ENCODE measurements at places on chromosomes 6 and 20. TPM values are rescaled to one million over a fixed set of nuclear protein-coding genes. Genes with fewer than 3 reads are reported as not detected.

- DNase-seq: no peak
- H3K27me3 ChIP-seq: peaks cover 1% of the 10 kb centered on the region
- no peak overlapping the region for H3K4me3 ChIP-seq
- no peaks in the 10 kb centered on the region for H3K4me1 ChIP-seq
- no peak overlapping the region for H3K27ac ChIP-seq
- H3K36me3 ChIP-seq: no peaks in the 10 kb centered on the region
These were observed 293.1 kb upstream of the KCNQ5 start for GRCh38 chr6:72328775-72329174.

DNA sequence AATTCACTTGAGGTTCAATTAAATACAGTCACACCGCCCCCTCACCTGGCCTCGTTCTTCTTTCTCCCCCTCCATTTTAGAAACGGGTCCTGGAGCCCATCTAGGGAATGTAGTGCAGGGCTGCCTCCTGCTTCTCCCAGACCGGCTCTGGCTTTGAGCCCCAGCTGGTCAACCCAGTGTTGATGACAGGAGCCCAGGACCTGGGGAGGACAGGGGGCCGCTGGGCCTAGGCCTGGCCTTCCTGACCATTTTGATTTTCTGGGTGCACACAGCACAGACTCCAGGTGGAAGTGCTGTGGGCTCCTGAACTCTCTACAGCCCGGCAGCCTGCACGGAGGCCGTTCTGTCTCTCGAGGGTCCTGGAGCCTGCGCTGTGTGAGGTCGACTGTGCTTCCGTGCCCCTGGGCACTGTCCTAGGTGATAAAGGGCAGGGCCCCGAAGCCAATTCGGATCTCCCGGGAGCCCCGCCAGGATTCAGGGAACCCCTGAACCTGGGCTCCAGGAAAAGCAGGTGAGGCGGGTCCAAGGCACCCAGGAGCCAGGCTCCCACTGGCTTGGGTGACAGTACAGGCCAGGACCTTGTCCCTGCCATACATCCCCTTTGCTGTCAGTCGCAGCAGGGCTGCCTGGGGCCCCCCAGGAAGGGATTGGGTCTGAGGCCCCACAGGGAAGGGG is 23.3 kb downstream of the NPEPL1 start:
- peak; percentile 9 for DNase-seq
- H3K27me3 ChIP-seq: peaks cover 2% of the 10 kb centered on the region
- H3K36me3 ChIP-seq: no peaks in the 10 kb centered on the region
- no peak overlapping the region for H3K4me3 ChIP-seq
- H3K4me1 ChIP-seq: no peaks in the 10 kb centered on the region

The TRIM15 gene
- not detected for total RNA-seq

- H3K27me3 ChIP-seq: no peaks in the 10 kb centered on the region
- no peak for DNase-seq
- H3K36me3 ChIP-seq: no peaks in the 10 kb centered on the region
- H3K27ac ChIP-seq: no peak overlapping the region
These were observed 541.3 kb upstream of the MARCKS start for GRCh38 chr6:113315879-113316278.

GRCh38 chr6:25998379-25998778 is 35.8 kb downstream of the TRIM38 start:
- H3K4me3 ChIP-seq: no peak overlapping the region
- no peak for DNase-seq
- H3K4me1 ChIP-seq: peaks cover 15% of the 10 kb centered on the region
- no peak overlapping the region for H3K27ac ChIP-seq
- no peaks in the 10 kb centered on the region for H3K27me3 ChIP-seq

The HLA-DQB1 gene
- total RNA-seq: 15.1 TPM

The COMMD7 gene
- 68.4 TPM for total RNA-seq

The LY6G6C gene
- not detected for total RNA-seq

DNA sequence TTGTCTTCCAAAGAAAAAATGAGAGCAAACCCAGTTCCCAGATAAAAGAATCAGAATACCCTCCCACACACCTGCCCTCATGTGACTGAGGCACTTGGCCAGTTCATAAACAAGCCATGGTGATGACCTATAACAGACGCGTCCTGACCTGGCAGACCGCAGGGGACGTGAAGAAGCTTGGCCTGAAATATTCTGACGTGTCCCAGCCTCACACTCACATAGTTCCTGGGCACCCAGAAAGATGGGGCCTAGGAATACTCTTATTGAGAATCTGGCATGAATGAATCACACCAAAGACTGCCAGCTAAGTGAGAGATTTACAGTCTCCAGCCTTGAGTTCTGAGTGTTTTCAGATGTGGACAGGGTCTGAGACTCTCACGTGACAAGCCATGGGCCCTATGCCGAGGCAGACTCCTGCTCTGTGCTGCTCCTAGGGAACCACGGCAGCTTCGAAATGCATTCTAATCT is 17.2 kb upstream of the MAP3K4 start:
- no peak overlapping the region for H3K27ac ChIP-seq
- no peaks in the 10 kb centered on the region for H3K4me1 ChIP-seq

DNA sequence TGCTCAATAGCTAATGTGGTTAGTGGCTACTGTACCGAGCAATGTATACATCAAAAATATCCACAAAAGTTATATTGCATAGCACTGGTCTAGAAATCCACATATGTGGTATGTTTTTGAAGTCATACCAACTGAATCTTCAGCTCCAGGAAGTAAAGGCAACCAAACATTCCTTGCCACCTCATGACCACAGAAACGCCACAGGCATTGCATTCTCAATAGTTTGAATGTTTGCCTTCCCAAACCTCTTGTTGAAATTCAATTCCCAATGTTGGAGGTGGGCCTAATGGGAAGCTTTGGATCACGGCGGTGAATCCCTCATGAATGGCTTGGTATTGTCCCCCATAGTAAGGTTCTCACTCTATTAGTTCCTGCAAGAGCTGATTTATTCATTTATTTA is 18.2 kb upstream of the ZNF391 start:
- H3K4me1 ChIP-seq: peaks cover 15% of the 10 kb centered on the region
- peaks cover 9% of the 10 kb centered on the region for H3K36me3 ChIP-seq
- no peak overlapping the region for H3K27ac ChIP-seq

- H3K4me1 ChIP-seq: peaks cover 10% of the 10 kb centered on the region
- no peak for DNase-seq
- H3K4me3 ChIP-seq: no peak overlapping the region
- H3K36me3 ChIP-seq: peaks cover 40% of the 10 kb centered on the region
These were observed 5.7 kb upstream of the TNXB start for GRCh38 chr6:32114796-32115195.

The NRSN2 gene
- 1.4 TPM for total RNA-seq

GRCh38 chr6:34324738-34325444 is 67.6 kb downstream of the NUDT3 start:
- peaks cover 6% of the 10 kb centered on the region for H3K36me3 ChIP-seq
- no peak overlapping the region for H3K4me3 ChIP-seq
- H3K27ac ChIP-seq: no peak overlapping the region
- H3K4me1 ChIP-seq: peaks cover under 1% of the 10 kb centered on the region
- no peaks in the 10 kb centered on the region for H3K27me3 ChIP-seq
- DNase-seq: no peak

DNA sequence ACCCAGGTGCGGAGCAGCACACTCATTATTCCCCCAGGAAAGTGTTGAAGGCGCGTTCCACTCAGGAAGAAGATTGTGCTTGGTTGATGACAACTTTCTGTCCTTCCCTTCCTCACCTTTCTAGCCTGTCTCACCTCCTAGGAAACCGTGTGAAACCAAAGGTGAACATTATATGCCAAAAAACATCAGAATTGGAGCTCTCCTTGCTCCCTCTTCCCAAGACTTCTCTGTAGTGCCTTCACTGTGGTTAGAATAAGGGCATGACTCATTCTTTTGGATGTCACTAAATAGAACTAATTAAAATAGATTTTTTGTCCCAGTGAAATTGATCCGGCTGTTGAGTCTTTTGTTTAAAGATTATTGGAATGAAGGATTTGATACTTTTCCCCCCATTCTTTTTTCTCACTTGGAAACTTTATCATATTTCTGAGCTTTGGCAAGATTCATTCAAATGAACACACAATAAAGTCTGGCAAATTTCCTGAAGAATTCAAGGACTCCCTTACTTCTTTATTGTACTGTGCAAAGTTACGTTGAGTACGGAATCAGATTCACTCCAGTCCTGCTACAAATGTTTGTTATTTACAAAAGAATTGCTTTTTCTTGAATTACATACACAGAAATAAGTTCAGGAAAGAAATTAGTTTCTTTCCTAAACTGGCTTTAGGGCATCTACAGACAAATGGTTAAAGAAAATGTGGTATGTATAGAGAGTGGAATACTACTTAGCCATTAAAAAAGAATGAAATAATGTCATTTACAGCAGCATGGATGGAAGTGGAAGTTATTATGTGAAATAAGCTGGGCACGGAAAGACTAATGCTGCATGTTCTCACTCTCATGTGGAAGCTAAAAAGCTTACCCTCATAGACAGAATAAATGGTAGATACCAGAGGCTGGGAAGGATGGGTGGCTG is 142.8 kb upstream of the AKAP12 start:
- H3K36me3 ChIP-seq: peaks cover 53% of the 10 kb centered on the region
- no peaks in the 10 kb centered on the region for H3K27me3 ChIP-seq
- H3K4me1 ChIP-seq: peaks cover 11% of the 10 kb centered on the region
- no peak overlapping the region for H3K4me3 ChIP-seq
- no peak overlapping the region for H3K27ac ChIP-seq
- no peak for DNase-seq

GRCh38 chr6:30612687-30613248 is 4.3 kb downstream of the PPP1R10 start:
- no peak overlapping the region for H3K4me3 ChIP-seq
- peak overlapping the region; percentile 31 for H3K27ac ChIP-seq
- no peak for DNase-seq
- peaks cover 55% of the 10 kb centered on the region for H3K4me1 ChIP-seq

The TSPYL4 gene
- total RNA-seq: 19.8 TPM

DNA sequence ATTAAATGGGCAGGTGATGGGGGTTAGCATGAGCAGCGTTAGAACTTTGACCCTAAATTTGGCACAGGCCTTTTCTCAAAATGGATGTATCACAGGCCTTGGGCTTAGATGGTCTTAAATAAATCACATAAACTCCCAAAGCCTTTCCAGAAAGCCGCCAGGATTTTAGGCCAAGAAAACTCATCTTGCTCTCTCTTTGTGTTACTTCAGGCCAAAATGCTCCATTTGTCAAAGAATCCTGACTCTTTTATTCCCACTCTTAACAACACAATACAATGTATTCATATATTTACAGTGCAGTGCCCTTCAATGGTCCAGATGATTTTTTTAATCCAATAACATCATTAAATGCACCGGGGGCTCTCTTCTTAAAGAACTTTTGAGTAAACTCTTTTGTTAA is 5.9 kb upstream of the TCP11 start:
- no peaks in the 10 kb centered on the region for H3K36me3 ChIP-seq
- H3K4me1 ChIP-seq: peaks cover 29% of the 10 kb centered on the region
- DNase-seq: no peak
- no peak overlapping the region for H3K4me3 ChIP-seq

DNA sequence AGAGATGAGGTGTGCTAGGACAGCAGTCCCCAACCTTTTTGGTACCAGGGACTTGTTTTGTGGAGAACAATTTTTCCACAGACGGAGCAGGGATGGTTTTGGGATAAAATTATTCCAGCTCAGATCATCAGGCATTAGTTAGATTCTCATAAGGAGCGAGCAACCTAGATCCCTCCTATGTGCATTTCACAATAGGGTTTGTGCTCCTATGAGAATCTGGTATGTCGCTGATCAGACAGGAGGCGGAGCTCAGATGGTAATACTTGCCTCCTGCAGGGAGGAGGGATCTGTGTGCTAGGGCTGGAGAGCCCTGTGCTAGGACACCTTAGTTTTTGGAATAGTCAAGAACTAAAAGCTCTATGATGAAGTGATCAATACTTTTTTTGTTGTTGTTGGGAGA is 2.5 kb downstream of the SMIM13 start:
- no peaks in the 10 kb centered on the region for H3K27me3 ChIP-seq
- no peak overlapping the region for H3K4me3 ChIP-seq
- H3K4me1 ChIP-seq: peaks cover 38% of the 10 kb centered on the region
- H3K27ac ChIP-seq: no peak overlapping the region

DNA sequence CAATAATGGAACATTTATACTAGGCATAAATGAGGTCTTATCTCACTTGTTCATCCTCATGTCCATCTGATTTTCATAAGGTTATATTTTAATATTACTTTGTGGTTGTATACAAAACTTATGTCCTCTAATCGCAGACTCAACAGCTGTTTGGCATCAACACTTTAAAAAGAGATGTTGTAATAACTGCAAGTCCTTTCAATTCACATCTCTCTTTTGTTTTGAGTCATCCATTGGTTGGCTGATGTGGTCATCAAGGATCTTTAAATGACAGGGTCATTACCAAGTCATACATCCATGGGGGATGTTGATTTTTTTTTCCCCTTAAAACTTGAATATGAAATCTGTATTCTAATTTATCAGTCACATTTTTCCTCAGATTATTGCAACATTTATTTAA is 299.4 kb upstream of the NRSN1 start:
- no peak overlapping the region for H3K4me3 ChIP-seq
- no peak overlapping the region for H3K27ac ChIP-seq
- no peaks in the 10 kb centered on the region for H3K27me3 ChIP-seq
- DNase-seq: no peak

- peaks cover 3% of the 10 kb centered on the region for H3K4me1 ChIP-seq
- peaks cover 24% of the 10 kb centered on the region for H3K27me3 ChIP-seq
- no peak overlapping the region for H3K27ac ChIP-seq
- H3K4me3 ChIP-seq: no peak overlapping the region
- H3K36me3 ChIP-seq: peaks cover 2% of the 10 kb centered on the region
These were observed 825 bp downstream of the RIMS1 start for GRCh38 chr6:71887006-71887743.

- peaks cover 84% of the 10 kb centered on the region for H3K4me1 ChIP-seq
- DNase-seq: no peak
- peaks cover 88% of the 10 kb centered on the region for H3K36me3 ChIP-seq
- no peaks in the 10 kb centered on the region for H3K27me3 ChIP-seq
These were observed 51.9 kb downstream of the NFATC2 start for GRCh38 chr20:51490635-51491034.

DNA sequence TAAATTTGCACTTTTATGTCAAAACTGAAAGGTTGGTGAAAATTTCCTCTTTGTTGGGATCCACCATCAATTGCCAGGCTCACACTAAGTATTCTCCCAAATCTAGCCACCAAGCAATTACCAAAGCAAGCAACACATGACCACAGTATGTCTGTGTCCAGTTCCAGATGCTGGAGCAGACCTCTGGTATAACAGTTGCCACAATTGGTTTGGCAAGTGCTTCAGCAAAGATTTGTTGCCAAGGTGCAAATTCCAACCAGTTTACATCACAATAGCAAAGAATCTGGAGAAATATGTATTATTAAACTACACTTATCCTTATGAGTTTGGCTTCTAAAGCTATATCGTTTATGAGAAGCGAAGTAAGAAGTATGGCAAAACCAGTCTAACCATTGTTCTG is 6.4 kb downstream of the GTF2H5 start:
- H3K4me3 ChIP-seq: no peak overlapping the region
- H3K27ac ChIP-seq: no peak overlapping the region
- no peaks in the 10 kb centered on the region for H3K27me3 ChIP-seq
- no peak for DNase-seq

- peaks cover 58% of the 10 kb centered on the region for H3K27me3 ChIP-seq
- H3K4me3 ChIP-seq: no peak overlapping the region
- no peak overlapping the region for H3K27ac ChIP-seq
- peaks cover 24% of the 10 kb centered on the region for H3K4me1 ChIP-seq
- DNase-seq: no peak
These were observed 3.6 kb downstream of the AVP start for GRCh38 chr20:3080939-3081388.

The SPATS1 gene
- not detected for total RNA-seq

The SASH1 gene
- total RNA-seq: not detected

The WFDC12 gene
- not detected for total RNA-seq

The SLCO4A1 gene
- 79.9 TPM for total RNA-seq

The RAET1L gene
- total RNA-seq: not detected

All from activated CD8-positive, alpha-beta T cell treated with anti-CD3 and anti-CD28 coated beads, Interleukin-2, amount 10 ng/mL, durations not matched to agents 7 days and 5 days (primary cell).